CD8-positive, alpha-beta T cell (primary cell): ENCODE measurements at places on chromosomes 3 and 15.

- DNase-seq = no peak
Measured at GRCh38 chr15:34336991-34337556, 507 bp downstream of the SLC12A6 start.

GRCh38 chr15:81047928-81048327 lies 47.2 kb downstream of the TLNRD1 start:
- DNase-seq = no peak

- no peak for DNase-seq
Measured at GRCh38 chr15:100849855-100850218, 29.8 kb upstream of the ALDH1A3 start.

DNA sequence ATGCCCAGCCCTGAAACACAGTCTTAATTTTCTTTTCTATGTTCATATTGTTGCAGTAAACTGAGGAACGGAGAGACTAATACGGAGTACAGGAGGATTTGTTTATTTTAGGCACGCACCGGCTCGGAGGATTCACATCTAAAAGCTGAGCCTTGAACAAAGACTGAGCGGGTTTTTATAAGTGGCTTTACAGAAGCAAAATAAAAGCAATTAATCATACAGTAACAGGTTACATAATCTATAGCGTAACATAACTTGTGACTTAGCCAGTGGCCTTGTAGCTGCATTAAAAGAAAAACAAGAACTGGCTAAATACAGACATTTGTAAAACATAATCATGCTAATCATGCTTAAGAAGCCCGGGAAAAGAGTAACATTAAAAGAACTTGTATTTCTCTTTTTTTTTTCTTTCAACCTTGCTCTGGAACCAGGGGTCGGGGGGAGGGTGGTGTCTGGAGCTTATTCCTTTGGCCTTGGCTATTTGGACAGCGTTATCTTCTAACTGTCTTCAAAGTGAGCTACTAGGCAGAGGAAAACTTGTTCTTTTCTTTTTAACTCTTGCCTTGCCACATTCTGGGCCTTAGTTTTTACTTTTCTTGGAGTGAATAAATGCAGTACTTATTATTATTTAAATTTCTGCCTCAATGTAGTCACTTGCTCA lies 17.5 kb downstream of the NUSAP1 start:
- DNase-seq = no peak

- no peak for DNase-seq
Measured at GRCh38 chr3:139491027-139491700, 14.8 kb upstream of the RBP2 start.

GRCh38 chr3:51777985-51778384 lies 1.1 kb downstream of the IQCF6 start:
- DNase-seq = no peak

GRCh38 chr15:100951965-100952364 lies 32.8 kb downstream of the LRRK1 start:
- no peak for DNase-seq

- DNase-seq = no peak
Measured at GRCh38 chr15:48609486-48609885, 36.0 kb downstream of the FBN1 start.

DNA sequence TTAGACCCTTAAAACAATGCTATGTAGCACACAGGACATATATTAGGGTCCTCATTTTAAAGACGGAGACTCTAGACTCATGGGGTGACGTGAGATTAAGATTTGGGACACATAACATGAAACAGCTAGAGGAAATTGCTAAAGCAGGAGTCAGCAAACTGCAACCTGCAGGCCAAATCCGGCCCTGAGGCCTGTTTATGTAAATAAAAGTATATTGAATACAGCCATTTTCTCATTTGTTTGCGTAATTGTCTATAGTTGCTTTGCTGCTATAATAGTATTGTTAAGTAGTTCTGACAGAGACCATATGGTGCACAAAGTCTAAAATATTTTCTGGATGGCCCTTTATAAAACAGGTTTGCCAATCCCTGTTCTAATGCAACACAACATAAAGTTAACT lies 115.5 kb downstream of the TMCO5A start:
- DNase-seq = no peak

- DNase-seq = no peak
Measured at GRCh38 chr15:91482799-91483198, 370.7 kb upstream of the SLCO3A1 start.

- no peak for DNase-seq
Measured at GRCh38 chr3:37688756-37689155, 172.9 kb upstream of the CTDSPL start.
